ENCODE measurements at places on chromosomes 6 and 20.

DNA sequence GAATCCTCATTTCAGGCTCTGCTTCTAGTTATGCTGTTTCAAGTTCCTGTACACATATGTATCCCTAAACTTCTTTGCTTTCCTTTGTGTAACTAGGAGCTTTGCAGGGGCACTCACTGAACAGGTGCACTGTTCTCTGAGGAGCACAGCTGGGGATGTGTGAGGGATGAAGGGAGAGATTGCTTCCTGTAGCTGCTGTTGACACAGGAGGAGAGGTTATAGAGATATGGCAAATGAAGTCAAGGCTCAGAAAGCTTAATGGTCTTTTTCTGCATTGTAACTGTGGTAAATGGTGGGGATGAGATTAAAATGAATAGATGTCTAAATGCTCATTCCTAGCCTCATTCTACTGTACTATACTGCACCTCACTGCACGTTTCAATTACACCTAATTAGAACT, 454.3 kb downstream of the BTBD3 start:
- no peak for DNase-seq

GRCh38 chr6:32885698-32886286, 31.8 kb downstream of the PSMB9 start:
- peak; percentile 64 for DNase-seq

DNA sequence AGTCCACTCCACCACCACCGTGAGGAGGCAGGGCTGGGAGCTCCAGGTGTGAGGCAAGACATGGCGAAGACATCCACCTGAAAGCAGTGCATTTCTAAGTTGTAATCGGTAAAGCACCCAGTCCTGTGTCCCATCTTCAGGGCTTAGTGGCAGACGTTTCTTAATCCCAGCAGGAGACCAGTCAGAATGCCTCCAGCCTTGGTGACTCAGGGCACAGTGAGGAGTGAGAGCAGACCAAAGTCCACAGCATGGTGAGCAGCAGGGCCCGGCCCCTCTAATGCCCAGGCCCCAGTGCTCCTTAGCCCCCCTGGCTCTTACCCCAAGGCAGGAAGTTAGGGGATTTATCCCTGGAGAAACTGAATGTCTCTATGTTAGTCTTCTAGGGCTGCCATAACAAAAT, 183.9 kb downstream of the SYNDIG1 start:
- no peak for DNase-seq

GRCh38 chr6:150325066-150325772, 43.6 kb upstream of the IYD start:
- no peak for DNase-seq

- no peak for DNase-seq
These were observed 57.0 kb downstream of the SOBP start for GRCh38 chr6:107546691-107547450.

GRCh38 chr6:36760685-36761435, 63.2 kb downstream of the RAB44 start:
- no peak for DNase-seq

- DNase-seq, result no peak
These were observed 13.7 kb upstream of the MRAP2 start for GRCh38 chr6:84019842-84020211.

GRCh38 chr6:62740596-62740995, 454.6 kb upstream of the KHDRBS2 start:
- no peak for DNase-seq

- no peak for DNase-seq
These were observed 50.5 kb downstream of the SLC23A2 start for GRCh38 chr20:4950841-4951240.

DNA sequence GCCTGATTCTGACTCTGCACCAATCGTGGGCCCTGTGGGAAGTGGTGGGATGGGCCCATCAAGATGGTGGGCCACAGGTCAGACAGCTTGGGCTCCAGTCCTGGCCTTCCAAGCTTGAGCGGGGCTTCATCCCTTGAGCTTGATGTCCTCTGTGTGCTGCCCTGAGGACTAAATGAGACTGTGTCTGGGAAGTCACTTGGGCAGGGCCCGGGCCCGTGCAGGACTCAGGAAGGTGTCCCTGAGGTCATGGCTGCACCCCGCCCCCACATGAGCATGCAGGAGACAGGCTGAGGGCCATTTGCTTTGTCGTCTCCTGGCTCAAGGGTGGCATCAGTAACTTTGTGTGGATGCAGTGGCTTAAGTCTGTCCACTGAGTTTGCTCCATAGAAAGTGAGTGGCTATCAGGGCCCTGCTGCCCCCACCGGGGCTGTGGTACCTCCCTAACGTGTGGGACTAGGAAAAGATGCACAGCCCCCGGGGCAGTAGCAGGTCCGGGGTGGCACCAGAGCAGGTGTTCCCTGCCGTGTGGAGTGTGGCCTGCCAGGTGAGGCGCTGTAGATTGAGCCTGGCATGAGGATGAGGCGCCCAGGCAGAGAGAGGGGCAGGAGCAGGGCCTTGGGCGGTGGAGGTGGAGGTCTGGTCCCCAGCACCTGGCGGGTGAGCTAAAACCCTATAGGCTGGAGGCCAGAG, 298.6 kb downstream of the TAF4 start:
- DNase-seq, result no peak

GRCh38 chr6:1298768-1299167, 13.1 kb upstream of the FOXQ1 start:
- DNase-seq, result no peak

GRCh38 chr6:25788305-25788922, 33.9 kb downstream of the SLC17A4 start:
- DNase-seq, result peak; percentile 44

DNA sequence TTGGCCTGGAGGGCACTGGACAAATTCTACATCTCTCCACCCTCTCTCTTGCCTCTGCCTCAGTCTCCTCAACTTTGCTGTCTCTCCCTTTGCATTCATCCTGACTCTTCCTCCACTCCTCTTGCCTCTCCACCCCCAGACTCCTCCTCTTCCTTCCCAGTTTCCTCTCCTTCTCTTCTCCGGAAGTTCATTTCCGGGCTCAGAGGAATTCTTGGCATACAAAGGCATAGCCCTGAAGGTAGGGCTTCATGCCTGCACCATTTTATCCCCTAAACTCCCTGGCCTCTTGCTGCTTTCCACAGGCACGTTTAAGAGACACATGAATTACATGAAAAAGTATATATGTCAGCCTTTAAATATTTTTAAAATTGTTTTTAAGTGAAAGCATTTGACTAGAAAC, 10.6 kb downstream of the BFSP1 start:
- no peak for DNase-seq

- DNase-seq, result no peak
These were observed 137.6 kb downstream of the RNGTT start for GRCh38 chr6:88825856-88826255.

GRCh38 chr6:98812220-98812619, 22.2 kb upstream of the POU3F2 start:
- DNase-seq, result no peak

- DNase-seq, result peak; percentile 42
These were observed 550.5 kb upstream of the MARCKS start for GRCh38 chr6:113306552-113307145.

- DNase-seq, result no peak
These were observed 79.6 kb downstream of the CDK19 start for GRCh38 chr6:110735666-110736065.

- no peak for DNase-seq
These were observed 89.9 kb downstream of the CARMIL1 start for GRCh38 chr6:25369036-25369432.

DNA sequence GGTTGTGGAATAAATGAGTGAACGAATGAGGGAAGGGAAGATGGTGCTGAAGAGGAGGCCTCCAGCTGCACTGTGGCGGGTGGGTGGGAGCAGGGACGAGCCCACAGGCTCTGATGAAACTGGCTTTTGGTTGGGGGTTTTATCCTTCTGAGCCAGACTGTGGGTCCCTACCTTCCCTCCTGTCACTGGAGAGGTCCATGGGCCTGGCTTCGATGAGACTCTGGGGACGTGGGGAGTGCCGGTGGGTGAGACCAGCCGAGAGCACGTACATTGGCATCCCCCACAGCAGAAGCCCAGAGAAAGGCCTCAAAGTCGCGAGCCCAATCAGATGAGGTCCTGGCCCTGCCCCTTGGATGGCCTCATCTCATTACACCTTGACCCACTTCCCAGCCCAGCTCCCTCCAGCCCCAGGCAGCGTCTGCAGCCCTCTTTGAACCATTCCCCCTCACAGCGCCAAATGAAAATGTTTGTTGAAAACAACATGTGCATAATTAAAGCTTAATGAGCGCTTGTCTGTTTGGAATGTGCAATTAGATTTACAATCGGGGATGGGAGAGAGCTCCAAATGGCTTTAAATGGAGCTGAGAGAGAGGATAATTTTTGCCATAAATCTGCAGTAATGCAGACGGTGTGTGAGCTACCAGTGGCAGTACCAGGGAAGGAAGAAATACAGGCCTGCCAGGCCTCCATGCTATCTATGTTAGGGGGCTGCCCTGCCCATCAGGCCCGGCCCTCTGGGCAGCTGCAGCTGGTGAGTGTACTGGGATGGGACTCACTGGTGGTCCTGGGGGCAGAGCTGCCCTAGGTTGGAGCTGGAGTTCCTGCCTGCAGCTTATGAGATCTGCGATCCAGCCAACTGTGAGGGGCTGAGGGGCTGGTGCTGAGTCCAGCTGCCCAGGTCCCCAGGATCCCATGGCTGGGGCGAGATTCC, 47.2 kb downstream of the TOX2 start:
- no peak for DNase-seq

DNA sequence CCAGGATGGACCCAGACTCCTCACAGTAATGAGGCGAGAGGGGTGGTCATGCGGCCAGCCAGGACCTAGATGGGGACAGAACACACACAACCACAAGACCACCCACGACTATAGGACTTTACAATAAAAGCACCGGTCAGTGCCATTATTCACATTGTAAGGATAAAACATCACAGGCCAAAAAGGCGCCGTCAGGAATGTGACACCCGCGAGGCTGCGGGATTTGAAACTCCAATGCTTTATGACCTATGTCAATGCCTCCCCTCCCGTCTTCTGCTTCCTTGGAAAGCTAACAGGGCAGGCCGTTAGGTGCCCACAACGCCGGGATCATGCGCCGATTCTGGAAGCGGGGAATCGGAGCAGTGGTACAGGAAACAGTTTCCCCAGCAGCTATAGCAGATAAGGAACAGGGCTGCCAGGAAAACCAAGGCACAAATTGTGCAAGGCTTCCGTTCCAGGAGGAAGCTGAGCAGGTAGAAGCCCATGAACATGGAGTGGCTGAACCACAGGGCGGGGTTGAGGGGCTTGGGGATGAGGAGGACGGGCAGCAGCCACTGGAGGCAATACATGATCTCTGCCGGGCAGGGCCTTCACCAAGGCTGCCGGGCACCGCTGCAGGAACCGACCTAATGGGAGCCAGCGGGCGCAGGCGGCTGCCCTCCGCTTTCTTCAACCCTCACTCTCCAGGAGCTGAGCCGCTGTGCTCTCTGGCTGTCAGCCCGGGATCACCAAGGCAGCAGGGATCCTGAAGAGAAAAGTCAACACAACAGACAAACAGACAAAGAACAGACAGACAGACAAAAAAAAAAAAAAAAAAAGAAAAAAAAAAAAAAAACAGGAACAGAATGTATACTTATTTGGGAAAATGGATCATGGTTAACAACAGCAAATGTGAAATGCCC, 2.2 kb upstream of the NNAT start:
- DNase-seq, result no peak

GRCh38 chr6:112245511-112246203, 8.7 kb downstream of the LAMA4 start:
- DNase-seq, result no peak

DNA sequence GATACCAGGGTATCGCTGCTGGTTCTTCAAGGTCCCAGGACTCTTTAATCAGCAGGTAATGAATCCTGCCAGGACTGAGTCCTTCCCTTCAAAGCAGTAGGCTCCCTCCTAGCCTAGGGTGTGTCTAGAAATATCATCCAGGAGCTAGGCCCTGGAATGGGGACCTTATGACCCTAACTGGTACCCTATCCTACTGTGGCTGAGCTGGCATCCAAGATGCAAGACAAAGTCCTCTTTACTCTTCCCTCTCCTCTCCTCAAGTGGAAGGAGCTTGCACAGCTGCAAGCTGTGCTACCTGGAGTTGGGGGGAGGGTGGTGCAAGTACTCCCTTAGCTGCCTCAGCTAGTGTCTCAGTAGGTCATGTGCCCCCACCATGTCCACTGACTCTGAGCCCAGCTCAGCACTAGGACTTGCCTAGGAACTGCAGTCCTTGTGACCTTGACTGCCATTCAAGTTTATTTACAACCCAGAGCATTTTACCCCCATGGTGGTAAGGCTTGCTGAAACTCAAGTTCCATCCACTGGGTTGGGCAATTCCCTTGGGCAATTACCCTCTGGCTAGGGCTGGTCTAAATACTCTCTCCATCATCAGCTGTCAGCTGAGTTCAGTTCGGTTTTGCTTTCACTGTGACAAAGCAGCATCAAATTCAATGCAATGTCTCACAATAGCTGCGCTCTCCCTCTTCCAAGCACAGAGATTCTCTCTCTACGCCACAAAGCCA, 48.4 kb upstream of the TOP1 start:
- DNase-seq, result no peak
